ENCODE measurements at places on chromosomes 3 and 15.
A peak's percentile ranks its signal among the peaks of the same experiment; 100 is the strongest.

- peak; percentile 68 for DNase-seq
- peaks cover 4% of the 10 kb centered on the region for H3K36me3 ChIP-seq
- H3K27ac ChIP-seq: peak overlapping the region; percentile 95
- H3K4me3 ChIP-seq: peak overlapping the region; percentile 98
- H3K4me1 ChIP-seq: peaks cover 46% of the 10 kb centered on the region
Measured at GRCh38 chr3:39106851-39107387, 508 bp downstream of the GORASP1 start.

DNA sequence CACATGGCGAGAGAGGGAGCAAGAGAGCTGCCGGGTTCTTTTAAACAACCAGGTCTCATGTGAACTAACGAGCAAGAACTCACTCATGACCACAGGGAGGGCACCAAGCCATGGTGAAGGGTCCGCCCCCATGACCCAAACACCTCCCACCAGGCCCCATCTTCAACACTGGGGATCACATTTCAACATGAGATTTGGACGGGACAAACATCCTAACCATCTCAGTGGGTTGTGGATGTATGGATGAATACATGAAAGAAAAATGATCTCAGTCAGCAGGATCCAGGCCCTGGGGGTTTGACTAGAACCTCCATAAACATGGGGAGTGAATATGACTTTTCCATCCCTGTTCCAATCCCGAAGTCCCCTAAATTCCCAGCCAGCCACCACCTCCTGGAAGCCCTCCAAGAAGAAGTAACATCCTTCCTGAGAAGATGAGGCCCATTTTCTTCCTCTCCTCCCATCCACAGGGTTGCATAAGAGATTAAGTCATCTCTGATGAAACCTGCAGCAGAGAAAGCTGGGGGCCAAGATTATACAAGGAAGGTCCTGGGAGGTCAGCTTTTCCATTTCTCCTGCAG is 9.5 kb downstream of the CAV3 start:
- no peak for DNase-seq
- H3K27ac ChIP-seq: no peak overlapping the region
- H3K4me3 ChIP-seq: no peak overlapping the region
- H3K27me3 ChIP-seq: no peaks in the 10 kb centered on the region
- H3K36me3 ChIP-seq: no peaks in the 10 kb centered on the region
- peaks cover 18% of the 10 kb centered on the region for H3K4me1 ChIP-seq

- H3K27me3 ChIP-seq: no peaks in the 10 kb centered on the region
- no peak overlapping the region for H3K27ac ChIP-seq
- peaks cover 62% of the 10 kb centered on the region for H3K4me1 ChIP-seq
- no peak for DNase-seq
- H3K36me3 ChIP-seq: no peaks in the 10 kb centered on the region
- H3K4me3 ChIP-seq: no peak overlapping the region
Measured at GRCh38 chr3:188394623-188395022, 240.7 kb downstream of the LPP start.

DNA sequence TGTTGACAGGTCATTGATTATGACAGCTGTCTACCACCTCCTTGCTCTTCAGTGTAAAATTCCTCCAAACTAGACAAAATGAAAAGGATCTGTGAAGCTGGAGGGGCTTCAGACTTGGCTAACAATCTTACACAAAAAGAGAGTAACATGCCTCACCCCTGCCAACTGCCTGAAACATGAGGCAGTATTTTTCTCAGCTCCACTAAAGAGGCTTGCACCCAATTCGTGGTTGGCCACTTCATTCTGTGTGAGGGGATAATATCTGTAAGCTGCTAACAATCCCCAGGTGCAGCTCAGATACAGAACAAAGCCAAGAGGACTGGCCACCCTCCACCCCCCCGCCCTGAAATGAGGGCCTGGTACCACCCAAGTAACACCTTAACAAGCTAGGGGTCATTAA is 2.8 kb downstream of the MB21D2 start:
- H3K27ac ChIP-seq: no peak overlapping the region
- DNase-seq: no peak
- no peak overlapping the region for H3K4me3 ChIP-seq
- peaks cover 35% of the 10 kb centered on the region for H3K4me1 ChIP-seq
- H3K36me3 ChIP-seq: no peaks in the 10 kb centered on the region
